ENCODE measurements at places on chromosomes 6 and 20. TPM values are rescaled to one million over a fixed set of nuclear protein-coding genes. Genes with fewer than 3 reads are reported as not detected.
A peak's percentile ranks its signal among the peaks of the same experiment; 100 is the strongest.

GRCh38 chr20:10094566-10095173, 59.9 kb downstream of the ANKEF1 start:
- DNase-seq = no peak

- no peak for DNase-seq
These were observed 45.1 kb downstream of the HNF4A start for GRCh38 chr20:44400671-44400969.

DNA sequence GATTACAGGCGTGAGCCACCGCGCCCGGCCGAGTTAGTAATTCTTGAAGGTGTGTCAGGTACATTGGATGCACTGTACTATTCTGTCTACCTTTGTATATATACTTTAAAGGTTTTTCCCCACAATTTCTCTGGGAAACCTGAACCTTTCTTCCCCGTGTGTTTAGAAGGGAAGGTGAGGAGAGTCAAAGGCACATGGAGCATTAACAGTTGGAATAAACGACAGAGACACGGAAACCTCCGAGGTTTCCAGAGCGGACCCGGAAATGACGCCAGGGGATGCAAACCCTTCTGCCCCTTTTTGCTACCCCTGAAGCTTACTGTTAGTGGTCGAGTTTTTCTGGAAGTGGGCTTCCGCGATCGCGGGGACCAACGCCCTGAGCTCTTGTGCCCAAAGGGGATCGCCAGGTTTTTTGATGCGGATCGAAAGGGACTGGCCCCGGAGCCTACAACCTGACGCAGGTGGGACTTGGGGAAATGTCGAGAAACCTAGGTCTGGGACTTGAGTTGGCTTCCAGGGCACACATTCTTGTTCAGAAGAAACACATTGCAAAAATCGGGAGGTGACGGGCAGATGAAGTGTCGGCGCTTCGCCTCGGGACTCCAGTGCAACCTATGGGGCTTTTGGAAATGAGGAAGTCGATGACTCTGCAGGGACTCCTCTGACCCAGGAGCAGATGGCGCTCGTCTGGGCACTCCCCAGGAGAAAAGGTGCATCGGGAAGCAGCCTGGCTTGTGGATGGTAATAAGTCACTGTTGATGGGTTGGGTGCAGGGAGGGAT, 218.2 kb downstream of the OR2B2 start:
- DNase-seq = no peak

DNA sequence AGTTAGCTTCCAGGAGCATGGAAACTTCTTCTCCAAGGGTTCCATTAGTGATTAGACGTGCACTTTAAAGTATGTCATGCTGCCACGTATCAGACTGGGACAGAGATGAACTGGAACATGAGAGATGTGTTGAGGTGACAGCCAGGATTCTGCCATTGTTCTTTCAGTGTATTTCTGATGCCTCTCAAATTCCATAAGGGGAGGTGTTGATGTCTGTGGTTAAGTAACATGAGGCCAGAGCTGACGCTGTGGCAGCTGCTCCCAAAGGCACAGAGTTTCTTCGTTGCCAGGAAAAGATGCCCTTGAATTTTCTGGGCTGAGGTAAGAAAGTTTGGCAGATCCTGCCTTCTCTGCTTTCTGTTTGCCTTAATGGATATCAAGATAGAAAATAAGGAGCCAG, 63.5 kb downstream of the TRMT6 start:
- peak; percentile 69 for DNase-seq

DNA sequence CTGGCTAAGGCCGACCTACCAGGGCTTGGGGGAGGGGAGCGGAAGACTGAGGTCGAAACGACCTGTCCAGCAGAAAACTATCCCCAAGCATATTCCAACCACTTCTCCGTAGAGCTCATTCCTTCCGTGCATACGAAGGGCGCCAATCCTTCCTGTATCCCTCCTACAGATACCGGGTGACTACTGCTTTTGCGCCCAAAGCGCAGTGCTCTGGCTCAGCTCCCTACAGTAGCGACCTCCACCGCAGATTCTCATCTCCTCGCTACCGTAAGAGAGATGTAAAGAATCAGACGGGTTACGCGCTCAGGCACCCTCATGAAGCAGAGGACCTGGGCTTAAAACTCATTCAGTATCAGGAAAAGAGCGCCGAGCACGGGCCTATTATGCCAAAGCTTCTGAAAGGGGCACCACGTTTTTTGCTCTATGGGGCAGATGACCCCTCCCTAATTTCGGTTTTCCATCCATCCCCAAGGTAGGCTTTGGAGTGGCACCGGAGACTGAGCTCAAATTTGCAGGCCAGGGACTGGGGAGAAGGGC, 563 bp upstream of the NNAT start:
- no peak for DNase-seq

GRCh38 chr20:32160341-32160740, 47.2 kb downstream of the PLAGL2 start:
- DNase-seq = no peak

DNA sequence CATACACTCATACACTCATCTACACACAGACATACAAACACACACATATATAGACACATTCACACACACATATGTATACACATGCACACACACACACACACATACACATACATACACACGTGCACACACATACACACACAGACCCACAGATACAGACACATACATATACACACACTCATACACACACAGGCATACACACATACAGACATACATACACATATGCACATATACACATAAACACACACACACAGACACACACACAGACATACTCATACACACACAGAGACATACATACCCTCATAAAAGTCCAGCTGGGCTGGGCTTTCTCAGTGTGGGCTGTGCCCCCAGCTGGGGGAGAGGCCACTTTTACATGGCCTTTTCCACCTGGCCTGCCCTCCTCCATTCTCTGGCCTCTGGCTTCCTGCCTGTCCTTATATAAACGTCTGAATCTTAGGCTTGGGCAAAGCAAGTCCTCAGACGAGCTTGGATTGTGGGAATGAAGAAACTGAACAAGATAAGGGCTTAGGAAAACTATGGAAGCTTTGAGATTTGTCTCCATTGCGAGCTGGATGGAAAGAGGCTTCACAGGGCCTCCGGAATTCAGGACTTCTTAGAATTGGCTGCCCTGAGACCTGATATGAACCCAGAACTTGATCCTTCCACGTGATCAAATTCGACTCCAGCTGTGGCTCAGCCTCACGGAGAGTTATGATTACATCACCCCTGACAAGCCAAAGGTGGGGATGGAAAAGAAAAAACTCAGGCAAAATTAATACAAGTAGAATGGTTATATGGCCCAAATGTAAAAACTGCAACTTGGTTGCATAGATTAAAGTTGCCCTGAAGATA, 22.5 kb upstream of the CST3 start:
- DNase-seq = no peak

DNA sequence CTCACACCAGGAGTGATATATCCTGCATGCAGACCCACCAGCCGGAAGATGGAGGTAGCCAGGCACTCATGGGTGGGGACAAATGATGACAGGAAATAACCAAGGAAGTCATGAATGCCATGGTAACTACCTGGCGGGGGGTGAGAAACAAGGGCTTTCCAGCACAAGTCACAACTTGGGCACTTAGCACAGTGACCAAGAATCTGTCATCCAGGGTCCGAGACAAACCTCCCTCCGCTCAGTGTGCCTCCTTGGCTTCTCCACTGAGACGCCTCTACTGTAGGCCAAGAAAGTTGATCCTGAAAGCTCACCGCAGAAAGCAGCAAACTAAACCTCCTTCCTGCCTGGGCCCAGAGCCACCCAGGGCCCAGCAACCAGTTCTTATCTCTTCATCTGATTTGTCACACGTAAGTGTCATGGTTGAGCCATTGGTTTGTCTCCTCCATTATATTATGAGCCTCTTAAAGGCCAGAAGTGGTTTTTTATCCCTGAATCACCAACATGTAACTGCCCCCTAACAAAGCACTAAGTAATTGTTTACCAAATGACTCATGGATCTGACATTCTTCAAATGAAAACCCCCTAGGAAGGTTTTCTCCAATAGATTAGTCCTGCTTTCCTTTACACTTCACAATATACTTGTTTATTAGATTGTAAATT, 84.3 kb upstream of the TAB2 start:
- DNase-seq = no peak

DNA sequence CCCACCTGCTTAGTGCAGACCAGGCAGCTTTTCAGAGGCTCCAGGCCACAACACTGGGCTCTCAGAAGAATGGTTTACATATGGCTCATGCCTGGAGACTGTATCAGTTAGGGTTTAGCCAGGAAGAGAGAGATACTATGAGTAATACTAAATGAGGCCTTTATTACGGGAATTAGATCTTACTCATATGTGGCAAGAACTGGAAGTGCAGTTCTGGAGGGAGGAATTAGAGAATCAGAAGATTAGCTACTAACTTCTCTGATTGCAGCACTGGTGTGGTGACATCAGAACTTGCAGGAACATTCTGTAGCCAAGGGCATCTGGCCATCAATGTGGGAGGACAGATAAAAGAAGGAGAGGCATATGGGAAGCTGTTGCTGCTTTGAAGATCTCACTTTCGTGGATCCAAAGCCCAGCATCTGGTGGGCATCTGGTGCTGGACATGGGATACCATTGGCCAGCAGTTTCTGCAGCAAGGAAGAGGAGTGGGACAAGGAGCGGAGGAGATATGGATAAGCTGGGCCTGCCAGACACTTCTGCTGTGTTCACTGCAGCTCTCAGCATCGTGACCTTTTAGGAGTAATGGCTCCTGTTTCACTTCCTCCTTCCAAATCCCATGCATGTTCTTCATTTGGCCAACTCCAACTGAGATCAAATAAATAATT, 248.5 kb downstream of the BTBD3 start:
- peak; percentile 74 for DNase-seq

- no peak for DNase-seq
These were observed 351.2 kb downstream of the CDC5L start for GRCh38 chr6:44738601-44739146.

DNA sequence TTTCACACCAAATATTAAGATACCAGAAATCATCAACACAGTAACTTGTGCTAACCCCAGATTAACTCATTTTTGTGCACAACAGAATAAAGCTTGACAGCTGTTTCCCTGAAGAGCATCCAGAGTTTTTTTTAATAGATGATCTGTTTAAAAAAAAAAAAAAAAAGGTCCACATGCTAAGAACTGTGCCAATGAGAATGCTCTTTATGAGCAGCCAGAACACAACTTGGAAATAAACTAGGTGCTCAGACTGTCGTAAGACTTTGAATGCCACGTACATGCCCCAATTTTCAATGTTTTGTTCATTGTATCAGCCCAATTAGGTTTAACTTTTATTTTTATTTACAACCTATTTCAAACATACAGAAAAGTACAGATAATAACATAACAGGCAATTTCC, 47.3 kb downstream of the STAU1 start:
- DNase-seq = no peak

DNA sequence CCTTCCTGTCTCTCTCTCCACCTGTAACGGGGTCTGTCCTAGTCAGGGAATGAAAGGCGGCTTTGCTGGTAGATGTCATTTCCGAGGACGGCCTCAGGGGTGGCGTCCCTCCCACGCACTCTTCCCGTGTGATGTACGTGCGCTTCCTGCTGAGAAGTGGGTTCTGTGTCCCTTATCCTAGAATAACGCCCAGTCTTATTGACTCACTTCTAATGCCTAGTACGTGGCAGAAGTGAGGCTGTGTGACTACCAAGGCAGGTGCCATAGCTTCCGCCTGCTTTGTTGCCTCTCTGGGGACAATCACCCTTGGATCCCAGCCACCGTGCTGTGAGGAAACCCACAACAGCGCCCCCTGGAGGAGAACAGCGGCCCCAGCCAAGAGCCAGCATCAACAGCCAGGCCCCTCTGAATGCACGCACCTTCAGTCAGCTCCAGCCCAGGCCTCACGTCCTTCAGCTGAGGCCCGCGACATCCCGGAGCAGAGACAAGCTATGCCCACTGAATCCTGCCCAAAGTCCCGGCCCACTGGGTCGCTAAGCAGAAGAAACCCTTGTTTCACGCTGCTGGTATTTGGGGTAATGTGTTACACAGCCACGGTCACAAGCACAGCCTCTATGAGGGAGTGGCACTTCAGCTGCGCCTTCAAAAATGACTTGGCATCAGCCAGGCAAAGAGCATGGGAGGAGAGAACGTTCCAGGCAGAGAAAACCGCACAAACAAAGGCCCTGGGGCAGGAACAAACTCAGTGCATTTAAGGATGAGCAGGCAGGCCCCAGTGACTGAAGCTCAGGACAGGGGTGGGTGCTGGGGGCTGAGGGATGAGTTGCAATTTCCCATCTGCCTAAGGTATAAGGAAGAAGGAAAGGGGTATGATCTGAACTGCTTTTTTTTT, 224.2 kb downstream of the NFATC2 start:
- DNase-seq = peak; percentile 43

DNA sequence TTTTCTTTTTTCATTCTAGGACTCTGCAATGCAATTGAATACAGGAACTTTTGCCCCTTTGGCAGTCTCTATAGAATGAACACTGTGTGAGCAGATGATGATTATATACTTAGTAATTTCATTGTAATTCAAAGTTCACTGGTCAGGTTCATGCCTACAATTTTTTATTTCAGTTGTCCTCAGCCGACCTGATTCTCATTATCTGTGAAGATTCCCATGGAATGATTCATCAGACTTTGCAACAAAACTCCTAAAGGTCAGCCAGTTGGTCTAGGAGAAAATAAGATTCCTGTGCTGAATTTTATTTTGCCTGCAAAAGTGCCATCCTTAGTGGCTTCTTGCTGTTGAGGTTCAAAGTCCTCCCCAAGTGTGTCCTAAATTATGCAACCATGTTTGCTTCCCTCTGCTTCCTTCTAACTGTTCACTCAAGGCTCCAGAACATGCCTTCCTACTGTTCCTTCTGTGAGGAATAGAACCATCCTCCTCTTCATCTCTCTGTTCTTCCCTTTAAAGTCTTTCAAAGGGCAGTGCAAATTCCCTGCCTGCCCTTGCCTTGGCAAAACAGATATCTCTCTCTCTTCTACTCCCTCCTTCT, 194.2 kb upstream of the CNR1 start:
- DNase-seq = no peak

The TRAM2 gene
- 7.1 TPM for polyA plus RNA-seq

The NKAIN2 gene
- 1.5 TPM for polyA plus RNA-seq

The B3GALT4 gene
- 11.0 TPM for polyA plus RNA-seq

The GTF2H4 gene
- 10.6 TPM for polyA plus RNA-seq

The PHACTR1 gene
- polyA plus RNA-seq = 7.3 TPM

The IL17A gene
- not detected for polyA plus RNA-seq

The SLC17A1 gene
- not detected for polyA plus RNA-seq

All from right cardiac atrium (tissue), 5 donors.